Stimulated activated CD8-positive, alpha-beta memory T cell treated with anti-CD3 and anti-CD28 coated beads, Interleukin-4, amount 100 ng/mL, for 1 hour (primary cell): ENCODE measurements at places on chromosomes 4 and X.

DNA sequence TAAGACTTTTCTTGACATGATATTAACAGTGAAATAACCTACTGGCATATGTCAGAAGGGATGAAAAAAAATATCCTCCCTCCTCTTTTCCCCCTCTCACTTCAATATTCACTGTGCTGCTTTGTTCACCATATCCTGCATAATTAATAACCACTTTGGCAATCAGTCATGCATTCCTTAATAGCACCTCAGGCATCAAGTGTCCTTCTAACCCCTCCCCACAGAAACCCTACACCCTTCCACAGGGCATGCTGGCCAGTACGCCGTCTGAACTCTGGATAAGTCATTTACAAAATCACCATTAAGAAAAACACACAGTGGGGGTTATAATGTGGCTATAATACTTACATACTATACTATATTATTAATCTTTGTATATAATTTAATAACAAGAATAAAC lies 165.9 kb downstream of the PDGFC start:
- no peak for DNase-seq

DNA sequence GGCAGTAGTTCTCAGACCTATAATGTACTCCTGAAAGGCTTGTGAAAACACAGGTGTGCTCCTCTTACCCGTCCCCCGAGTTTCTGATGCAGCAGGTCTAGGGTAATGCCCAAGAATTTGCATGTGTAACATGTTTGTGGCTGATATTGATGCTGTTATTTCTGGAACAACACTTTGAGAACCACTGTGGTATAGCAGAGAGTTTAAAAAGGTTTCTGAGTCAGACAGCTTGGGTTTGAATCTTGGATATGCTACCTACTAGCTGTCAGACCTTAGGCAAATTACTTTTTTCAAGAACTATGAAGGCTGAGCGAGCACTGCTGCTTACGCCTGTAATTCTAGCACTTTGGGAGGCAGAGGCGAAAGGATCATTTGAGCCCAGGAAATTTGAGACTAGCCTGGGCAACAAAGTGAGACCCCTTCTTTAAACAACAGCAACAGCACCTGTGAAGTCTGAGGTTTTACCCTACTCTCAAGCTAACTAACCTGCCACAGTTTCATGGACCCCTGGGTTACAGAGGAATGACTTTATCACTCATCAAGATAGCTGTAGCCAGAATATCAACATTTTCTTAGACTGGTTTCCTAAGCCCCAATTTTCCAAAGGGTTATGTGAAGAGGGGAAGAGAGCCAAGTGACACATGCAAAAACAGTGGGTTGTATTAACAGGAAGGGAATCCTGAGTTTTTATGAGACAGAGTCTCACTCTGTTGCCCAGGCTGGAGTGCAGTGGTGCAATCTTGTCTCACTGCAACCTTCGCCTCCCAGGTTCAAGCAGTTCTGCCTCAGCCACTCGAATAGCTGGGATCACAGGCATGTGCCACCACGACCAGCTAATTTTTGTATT lies 5.1 kb downstream of the AFF1 start:
- DNase-seq = no peak

GRCh38 chr4:156191044-156191781 lies 237.5 kb upstream of the CTSO start:
- no peak for DNase-seq

GRCh38 chr4:157221426-157221894 lies 932 bp downstream of the GRIA2 start:
- no peak for DNase-seq

DNA sequence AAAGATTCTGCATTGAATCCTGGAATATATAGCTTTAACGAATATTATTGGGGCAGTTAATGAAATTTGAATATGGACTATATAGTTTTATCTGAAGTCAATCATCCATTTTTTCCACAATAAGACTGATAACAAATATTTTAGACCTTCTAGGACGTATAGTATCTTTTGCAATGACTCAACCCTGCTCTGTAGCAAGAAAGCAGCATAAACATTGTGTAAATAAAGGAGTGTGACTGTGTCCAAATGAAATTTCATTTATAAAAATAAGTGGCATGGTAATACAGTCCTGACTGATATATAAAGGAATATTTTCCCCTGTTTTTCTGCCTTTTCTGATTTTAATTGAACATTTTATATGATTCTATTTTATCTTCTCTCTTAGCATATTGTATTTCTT lies 947.7 kb upstream of the SLIT2 start:
- DNase-seq = no peak

DNA sequence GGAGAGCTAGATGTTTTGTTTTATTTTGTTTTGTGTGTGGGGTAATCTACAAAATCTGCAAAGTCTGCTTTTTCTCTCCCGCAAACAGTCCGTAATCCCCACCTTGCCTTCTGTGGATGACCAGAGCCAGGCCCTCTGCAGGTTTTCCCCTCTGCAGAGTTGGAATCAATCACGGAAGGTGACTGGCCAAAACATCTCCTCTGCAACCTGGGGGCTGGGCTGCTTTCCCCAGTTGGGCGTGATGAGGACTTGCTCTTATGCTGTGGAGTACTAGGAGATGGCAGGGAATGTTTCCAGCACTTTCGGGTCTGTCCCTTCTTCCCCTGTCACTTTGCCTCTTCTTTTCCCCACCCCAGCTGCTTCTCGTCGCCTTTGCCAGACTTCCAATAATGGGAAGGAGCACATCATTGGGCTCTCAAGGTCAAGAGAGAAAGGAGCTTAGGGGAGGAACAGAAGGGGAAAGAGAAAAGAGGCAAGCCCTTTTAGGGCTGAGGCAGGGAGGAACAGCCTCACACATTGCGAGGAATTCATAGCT lies 1.1 kb downstream of the TMEM35A start:
- no peak for DNase-seq

- DNase-seq = no peak
Observed at GRCh38 chr4:5122114-5122513, 70.8 kb downstream of the STK32B start.

GRCh38 chr4:174222266-174222872 lies 61.1 kb downstream of the FBXO8 start:
- DNase-seq = no peak

DNA sequence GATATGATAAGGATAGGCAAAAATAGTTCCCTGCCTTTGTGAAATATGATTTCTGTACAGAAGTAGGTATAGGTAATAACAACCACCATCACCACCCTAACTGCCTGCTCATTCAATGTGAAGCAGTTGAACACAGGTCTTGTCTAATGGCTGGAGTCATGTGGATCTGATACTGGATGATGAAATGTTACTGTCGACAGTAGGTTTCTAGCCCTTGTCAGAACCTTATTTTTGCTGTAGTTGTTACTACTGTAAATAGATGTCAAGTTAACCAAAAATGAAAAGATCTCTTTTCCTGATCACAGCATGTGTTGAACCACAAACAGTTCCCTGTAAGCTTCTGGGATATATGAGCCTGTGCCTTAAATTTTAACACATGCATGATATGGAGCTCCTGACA lies 142.9 kb downstream of the FRAS1 start:
- DNase-seq = no peak

DNA sequence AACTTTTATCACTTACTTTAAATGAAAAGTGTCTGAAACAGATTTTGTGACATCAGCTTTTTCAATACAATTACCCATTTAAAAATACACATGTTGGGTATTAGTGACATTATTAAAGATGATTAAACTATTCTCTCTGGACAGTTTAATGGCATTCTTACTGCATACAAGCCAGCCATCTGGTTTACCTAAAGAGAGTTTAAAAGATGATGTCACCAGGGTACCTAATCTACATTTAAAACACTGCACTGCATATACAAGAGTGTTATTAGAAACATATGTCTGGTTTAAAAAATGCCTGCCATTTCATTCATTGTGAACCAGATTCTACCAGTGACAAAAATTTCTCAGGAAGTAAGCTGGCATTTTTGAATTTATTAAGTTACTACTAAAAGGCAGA lies 919.1 kb downstream of the ADGRL3 start:
- no peak for DNase-seq

GRCh38 chrX:107678957-107679740 lies 50.8 kb downstream of the PRPS1 start:
- DNase-seq = no peak

GRCh38 chr4:6175426-6175825 lies 24.9 kb downstream of the JAKMIP1 start:
- no peak for DNase-seq

- DNase-seq = no peak
Observed at GRCh38 chr4:138178566-138178965, 63.6 kb downstream of the SLC7A11 start.

DNA sequence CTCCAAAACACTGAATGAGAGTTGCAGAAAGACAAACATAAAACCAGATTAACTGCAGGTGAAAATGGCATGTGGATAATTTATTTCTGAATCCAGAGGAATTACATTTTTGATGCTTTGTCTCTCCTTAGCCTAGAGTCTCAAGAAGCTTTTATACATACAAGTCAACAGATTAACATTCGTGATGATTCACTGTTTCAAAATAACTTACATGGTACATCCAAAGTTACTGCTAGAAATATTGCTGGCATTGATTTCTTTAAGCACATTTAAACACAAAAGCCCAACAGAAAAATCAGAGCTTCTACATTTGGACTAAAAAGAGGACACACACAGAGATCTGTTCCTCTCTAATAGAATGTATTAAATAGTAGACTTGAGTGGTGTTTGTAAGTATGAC lies 105.6 kb downstream of the AMELX start:
- DNase-seq = no peak

GRCh38 chr4:13920901-13921300 lies 293.4 kb upstream of the BOD1L1 start:
- DNase-seq = no peak

DNA sequence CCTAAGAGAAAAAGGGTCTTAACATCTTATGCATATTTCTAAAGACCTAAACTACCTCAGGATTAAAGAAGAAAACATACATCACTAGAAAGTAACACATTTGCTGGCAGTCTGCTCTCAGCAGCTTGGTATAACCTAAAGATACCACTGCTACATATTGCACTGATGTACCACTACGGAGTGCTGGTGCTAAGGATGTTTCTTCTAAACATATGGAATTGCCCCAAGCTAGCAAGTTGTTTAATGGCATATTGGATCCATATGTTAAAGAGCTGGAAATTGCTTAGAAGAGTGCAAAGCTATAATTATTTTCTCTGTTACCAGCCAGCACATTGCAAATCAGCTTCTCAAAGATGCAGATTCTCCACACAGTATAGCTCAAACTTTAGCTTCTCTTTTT lies 436.5 kb upstream of the GALNTL6 start:
- DNase-seq = no peak

DNA sequence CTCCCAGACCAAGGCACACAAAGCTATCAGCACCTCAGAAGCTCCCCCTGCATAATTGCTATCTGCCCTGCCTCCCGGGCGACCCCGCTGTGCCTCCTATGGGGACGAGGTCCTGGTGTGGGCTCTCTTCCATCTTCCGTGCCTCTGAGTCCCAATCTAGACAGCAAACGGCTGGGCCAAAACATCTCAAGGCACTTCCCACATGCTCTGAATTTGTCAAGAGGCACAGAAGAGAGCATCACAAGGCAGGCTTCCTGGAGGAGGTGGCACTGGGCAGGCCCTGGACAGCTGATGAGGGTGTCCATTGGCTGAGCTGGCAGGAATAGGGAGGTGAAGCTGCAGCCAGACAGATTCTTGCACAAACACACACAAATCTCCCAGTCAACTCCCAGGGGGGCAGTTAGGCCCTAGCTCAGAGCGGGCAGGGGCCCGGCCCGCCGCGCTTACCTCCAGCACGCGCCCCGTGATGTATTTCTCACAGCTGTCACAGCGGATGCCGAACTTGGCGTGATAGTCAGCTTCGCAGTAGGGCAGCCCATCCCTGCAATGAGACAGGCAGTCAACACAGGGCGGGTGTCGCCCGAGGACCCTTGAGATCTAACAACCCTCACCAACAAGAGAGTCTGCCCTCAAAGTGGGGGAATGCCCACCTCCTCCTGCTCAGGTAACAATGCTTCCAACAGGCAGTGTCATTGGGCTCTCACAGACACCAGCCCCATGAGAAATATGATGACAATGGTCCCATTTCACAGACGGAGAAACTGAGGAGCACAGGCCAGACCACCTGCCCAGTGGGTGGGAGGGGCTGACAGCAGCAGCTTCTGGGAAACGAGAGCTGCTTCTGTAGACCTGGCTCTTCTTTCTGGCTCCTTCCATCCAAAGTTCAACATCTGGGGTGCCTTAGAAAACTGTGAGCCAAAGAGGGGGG lies 81.2 kb downstream of the ABLIM2 start:
- DNase-seq = no peak

- no peak for DNase-seq
Observed at GRCh38 chr4:55358668-55359067, 12.6 kb downstream of the SRD5A3 start.

DNA sequence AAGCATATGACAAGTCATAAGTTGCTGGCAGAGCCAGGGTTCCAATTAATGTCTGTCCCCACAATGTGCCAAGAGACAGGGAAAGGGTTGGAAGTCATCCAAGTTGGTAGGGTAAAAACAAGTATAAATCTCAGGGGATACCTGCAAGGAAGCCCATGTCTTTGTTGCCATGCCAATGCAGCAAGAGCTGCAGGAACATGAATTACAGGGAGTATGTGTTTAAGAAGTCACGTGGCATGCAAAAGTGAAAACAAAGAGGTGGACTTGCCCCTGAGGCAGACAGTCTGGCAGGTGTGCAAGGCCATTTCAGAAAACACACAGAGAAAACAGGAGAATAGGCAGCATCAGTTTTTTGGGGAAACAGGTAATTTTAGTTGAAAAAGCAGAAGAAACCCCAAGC lies 29.4 kb downstream of the C4orf51 start:
- DNase-seq = no peak

DNA sequence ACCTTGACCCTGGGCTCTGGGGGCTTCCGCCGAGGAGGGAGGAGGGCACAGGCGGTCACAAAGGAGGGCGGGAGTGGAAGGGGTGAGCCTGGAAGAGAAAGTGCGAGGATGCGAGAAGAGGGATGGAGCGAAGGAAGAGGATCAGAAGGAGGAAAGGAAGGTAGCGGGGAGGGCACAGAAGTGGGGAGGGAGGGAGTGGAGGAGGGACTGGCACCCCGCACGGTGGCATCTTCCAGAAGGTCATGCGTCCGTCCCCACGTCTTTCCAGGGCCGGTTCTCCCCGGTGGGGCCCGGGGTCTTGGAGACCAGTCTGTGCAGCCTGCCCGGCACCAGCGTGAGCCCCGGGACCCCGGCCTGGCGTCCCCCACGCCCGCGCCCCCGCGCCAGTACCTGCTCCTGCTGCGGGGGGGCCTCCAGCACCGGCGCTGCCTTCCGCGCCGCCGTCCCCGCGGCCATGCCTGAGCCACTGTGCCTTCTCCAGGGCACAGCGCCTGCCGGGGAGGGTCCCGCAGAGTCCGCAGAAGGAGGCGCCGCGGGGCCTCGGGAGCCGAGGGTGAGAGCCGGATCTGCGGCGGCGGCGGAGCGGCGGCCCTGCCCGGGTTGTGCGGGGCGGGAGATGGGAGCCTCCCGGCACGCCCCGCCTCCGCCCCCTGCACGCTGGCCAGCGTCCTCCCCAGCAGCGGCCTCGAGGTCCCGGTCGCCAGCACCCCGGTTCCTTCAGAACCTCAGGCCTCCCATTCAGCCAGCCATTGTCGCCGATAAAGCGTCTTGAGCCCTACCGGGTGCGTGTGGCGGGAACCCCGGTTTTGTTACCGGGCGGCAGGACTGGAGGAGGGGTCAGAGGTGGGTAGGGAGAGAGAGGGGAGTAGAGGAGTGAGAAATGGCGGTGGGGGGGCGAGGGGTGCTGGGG lies at the start of gene RNF175:
RNF175 (minus strand) TSS at position 618 of the 910 bp plus-strand sequence; CDS start at position 456, 162 bp downstream.
- no peak for DNase-seq

GRCh38 chrX:40470830-40471429 lies 109.8 kb upstream of the ATP6AP2 start:
- DNase-seq = no peak

- no peak for DNase-seq
Observed at GRCh38 chrX:123085311-123085940, 98.7 kb upstream of the GRIA3 start.

GRCh38 chr4:10917566-10917965 lies 233.0 kb upstream of the CLNK start:
- no peak for DNase-seq
